ENCODE measurements at places on chromosomes 1 and 21.

DNA sequence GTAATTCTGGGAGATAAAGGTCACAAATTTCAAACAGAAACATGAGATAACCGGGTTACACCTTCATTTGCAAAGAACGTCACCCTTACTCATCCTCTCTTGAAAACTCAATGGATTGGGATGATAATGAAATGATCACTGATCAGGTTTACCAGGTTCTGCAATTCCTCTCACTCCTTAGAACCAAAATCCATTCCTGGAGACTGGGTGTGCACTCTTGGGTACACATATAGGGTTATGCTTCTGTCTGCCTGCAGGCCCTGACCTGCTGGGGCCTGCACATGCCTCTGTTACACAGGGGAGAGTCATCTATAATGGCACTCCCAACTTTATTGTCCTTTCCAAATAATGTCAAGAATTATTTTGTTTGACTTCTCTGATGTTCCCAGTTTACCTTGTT is 8.3 kb downstream of the SUSD4 start:
- DNase-seq = no peak

GRCh38 chr1:234554698-234555311 is 55.2 kb downstream of the IRF2BP2 start:
- DNase-seq = no peak

- DNase-seq = no peak
Observed at GRCh38 chr1:165352442-165353293, 3.8 kb downstream of the LMX1A start.

DNA sequence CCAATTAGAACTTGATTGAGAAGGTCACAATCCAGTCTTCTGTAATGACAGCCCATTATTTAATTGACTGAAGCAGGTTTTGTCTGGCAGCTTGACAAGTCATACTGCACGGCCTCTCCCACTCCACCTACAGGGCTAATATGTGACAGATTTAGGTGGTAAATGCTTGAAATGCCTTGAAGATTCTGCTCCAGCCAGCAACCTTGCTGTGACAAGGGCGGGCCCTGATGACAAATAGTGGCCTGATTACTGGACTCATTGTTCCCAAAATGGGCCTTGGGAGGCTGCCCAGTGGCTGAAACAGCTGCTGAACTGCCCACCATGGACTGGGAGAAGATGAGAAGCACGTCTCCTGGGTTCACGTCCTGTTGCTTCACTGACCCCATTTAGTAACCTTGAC is 30.0 kb upstream of the CRNN start:
- DNase-seq = no peak

GRCh38 chr1:12505639-12506280 is 112.2 kb downstream of the DHRS3 start:
- DNase-seq = no peak

DNA sequence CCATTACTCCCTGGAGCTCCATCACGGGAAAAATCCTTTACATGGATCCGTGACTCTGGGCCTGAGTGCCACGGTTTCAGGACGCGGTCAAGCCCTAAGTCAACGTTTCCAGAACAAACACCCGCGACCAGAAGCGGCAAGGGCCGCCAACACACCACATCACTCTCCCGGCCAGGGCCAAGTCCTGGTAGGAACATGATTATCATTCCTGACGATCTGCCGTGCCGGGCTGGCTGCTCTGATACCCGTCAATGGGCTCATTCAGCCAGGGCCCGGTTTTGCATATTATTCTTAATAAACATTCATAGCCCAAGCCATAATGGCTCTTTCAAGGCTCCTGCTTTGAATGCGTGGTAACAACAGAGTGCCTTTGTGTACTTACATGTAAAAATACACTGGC is 44.6 kb upstream of the SIM2 start:
- no peak for DNase-seq

DNA sequence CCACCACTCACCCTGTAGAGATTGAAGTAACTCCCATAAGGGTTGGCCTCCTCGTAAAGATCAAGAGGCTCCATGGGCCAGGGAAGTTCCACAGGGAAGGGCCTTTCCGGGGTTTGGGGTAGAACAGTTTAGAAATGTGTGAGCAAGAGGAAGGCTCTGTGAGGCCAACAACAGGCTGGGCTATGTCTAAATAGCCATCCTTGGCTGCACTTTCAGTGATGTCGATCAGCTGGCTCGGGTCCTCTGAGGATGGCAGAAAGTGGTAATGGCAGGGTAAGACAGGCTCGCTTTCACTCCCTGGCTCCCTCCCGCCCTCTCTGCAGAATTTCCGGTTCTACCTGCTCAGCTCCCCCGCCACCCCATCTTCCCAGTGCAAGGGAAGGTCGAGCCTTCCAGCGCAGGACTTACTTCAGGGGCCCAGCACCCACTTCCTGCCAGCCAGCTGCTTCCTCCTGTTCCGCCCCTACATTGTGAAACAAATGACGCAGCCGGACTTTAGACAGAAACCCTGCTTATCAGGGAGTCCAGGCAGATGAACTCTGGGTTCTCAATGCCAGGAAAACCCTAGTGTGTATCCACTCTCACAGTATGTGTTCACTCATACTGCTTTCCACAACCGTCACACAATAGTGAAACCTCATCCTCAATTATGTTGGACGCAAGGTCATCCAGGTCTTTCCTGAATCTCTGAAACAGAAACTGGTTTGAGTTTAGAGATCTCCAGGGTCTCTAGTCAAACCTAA is 7.3 kb downstream of the F11R start:
- no peak for DNase-seq

GRCh38 chr1:168180148-168180524 is 1.4 kb downstream of the TIPRL start:
- DNase-seq = peak; percentile 6

GRCh38 chr1:62905309-62905708 is 121.4 kb downstream of the ATG4C start:
- DNase-seq = no peak

GRCh38 chr1:107536266-107536665 is 395.4 kb downstream of the NTNG1 start:
- DNase-seq = no peak

DNA sequence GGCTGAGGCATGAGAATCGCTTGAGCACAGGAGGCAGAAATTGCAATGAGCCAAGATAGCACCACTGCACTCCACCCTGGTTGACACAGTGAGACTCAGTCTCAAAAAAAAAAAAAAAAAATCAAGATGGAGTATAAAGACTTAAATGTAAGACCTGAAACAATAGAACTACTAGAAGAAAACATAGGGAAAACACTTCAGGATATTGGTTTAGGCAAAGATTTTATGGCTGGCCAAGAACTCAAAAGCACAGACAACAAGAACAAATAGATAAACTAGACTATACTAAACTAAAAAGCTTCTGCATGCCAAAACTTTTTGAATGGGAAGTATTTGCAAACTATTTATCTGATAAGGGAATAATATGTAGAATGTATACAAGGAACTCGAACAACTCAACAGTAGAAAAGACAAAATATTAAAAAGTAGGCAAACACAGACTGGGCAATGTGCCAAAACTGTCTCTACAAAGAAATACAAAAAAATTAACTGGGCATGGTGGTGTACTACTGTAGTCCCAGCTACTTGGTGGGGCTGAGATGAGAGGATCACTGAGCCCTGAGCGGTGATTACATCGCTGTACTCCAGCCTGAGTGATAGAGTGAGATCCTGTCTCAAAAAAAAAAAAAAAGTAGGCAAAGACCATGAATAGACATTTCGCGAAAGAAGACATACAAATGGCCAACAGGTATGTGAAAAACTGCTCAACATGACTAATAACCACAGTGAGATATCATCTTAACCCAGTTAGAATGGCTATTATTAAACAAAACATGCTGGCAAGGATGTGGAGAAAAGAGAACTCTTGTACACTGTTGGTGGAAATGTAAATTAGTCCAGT is 25.3 kb downstream of the DTL start:
- no peak for DNase-seq

DNA sequence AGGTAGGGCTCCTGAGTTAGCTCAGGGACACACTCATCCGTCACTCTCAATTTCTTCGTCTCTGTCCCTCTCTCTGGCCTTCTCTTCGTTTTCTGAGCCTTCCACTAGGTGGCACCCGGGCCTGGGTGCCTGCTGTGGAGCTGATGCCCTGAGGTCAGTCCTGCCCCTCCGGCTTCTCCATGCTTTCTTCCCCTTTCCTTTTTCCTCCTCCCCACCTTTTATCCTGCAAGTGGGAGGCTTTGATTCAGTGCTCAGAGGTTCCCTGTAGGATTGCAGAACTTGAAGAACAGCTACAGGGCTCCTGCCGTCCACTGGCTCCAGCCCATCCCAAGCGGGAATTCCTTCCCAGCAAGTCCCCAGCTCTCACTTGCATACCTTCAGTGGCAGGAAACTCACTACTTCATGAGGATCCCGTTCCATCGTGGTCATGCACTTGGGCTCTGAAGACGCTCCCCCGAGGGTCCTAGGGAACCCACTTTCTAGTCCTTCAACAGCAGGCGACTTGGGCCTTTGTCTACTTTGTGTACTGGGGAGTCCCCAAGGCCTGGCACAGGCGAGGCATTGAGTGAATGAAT is 45.6 kb downstream of the SRRM1 start:
- peak; percentile 66 for DNase-seq

DNA sequence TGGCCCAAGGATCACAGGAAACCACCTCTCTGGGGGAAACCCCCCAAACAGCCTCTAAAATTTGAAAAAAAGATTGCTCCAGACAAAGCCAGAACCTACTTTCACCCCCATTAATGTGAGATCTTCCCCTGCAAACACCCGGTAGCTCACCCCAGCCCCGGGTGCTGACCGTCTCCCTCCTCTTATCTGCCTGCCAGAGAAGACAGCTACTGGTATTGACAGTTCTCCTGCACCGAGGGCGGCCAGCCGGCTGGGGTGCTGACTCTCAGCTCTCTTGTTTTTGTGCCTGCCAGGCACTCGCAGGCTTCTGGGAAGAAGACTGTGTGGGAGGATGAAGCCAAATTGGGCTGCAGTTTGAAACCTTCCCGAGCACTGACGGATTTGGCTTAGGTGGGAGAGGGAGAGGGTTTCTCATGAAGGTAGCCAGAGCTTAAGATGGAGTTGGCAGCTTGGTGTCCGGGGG is 48.2 kb downstream of the RASSF5 start:
- DNase-seq = no peak

GRCh38 chr1:224205438-224205840 is 22.4 kb downstream of the DEGS1 start:
- peak; percentile 58 for DNase-seq

DNA sequence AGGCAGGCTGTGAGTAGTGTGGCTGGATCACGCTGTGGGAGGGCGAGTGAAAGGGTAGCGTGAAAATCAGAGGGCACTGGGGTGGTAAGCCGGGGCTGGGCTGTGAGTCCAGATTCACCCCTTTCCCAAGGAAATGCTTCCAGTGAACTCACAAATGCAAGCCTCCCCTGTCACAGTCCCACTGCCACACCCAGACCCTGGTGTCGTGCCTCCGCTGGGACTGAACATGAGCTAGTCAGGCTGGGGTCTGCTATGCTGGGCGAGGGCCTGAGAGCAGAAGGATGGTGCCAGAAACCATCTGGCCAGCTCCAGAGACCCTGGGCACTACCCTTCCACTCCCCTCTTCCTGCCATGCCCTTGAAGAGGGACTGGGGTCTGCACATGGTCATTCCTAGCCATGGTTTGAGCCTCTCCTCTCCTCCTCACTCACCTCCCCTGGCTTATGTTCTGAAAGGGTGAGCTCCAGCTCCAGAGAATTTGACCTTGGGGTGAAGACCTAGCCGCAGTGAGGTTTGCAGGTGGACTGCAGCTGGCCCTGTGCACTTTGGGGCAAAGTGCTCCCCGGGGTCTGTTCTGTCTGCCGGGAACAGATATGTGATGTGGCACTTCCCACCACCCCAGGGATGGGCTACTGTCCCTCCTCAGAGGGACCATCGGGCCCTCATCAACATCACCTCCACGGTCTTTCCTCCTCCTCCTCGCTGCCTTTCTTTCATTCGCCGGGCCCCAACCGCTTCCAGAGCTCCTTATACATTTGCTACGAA is 365.6 kb downstream of the RPS6KC1 start:
- no peak for DNase-seq

- peak; percentile 66 for DNase-seq
Observed at GRCh38 chr1:196558411-196558810, 49.8 kb downstream of the KCNT2 start.

- DNase-seq = no peak
Observed at GRCh38 chr1:91026320-91026719, 4.5 kb upstream of the ZNF644 start.

DNA sequence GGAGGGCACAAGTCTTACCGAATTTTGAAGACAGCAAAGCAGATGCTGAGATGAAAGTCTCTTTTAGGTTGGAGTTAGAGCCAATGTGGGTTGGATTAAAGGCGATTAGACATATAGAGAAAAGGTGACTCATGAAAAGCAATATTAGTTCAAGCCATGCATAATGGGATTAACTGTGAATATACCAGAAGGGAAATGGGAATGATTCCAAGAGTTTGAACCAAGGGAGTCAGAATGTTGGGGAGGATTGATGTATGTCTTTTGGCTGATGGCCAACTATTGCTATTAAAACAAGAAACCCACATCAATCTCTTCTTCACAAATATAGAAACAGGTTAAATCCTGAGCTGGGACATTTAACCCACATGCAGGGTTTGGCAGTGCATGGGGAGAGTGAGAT is 1.2 kb downstream of the HMGCS2 start:
- no peak for DNase-seq

GRCh38 chr21:45158491-45159423 is 84.4 kb downstream of the ADARB1 start:
- DNase-seq = no peak

DNA sequence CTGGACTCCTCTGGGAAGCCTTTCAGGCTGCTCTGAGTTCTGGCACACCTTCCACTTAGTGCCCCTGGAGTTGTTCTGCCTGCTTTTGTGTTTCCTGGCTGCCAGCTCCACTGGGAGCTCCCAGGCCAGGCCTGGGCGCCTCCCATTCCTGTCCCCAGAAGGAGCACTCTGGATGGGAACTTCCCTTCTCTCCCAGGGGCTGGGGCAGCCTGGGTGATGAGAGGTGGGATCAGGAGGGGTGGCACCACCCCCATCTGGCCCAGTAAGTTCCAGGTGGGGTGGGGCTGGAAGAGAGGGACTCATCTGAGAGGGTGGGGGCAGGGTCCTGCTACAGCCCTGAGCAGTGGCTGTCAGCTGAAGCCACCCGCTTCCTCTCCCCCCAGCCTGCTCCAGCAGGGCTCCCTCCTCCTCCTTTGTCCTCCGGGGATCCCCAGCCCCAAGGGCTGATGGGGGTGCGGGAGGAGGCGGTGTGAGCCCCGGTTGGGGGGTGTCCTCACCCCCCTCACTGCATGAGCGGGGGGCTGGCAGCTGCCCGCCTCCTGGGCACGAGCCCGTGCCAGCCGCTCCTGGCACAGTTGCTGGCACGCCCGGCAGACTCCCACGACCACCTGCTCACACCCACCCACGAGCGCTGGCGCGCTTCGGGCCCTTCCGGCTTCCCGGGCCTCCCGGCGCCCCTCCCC is 4.7 kb downstream of the FOXO6 start:
- no peak for DNase-seq

- no peak for DNase-seq
Observed at GRCh38 chr1:159187033-159187432, 15.6 kb downstream of the CADM3 start.

- DNase-seq = no peak
Observed at GRCh38 chr1:158989424-158989823, 20.3 kb upstream of the IFI16 start.

- DNase-seq = no peak
Observed at GRCh38 chr1:247317702-247318101, 14.0 kb downstream of the ZNF496 start.

Data from HFFc6 (cell line).